ENCODE measurements at places on chromosomes 12 and 14. TPM values are rescaled to one million over a fixed set of nuclear protein-coding genes. Genes with fewer than 3 reads are reported as not detected.

- no peak for DNase-seq
These were observed 9.7 kb downstream of the TDG start for GRCh38 chr12:103975368-103975767.

DNA sequence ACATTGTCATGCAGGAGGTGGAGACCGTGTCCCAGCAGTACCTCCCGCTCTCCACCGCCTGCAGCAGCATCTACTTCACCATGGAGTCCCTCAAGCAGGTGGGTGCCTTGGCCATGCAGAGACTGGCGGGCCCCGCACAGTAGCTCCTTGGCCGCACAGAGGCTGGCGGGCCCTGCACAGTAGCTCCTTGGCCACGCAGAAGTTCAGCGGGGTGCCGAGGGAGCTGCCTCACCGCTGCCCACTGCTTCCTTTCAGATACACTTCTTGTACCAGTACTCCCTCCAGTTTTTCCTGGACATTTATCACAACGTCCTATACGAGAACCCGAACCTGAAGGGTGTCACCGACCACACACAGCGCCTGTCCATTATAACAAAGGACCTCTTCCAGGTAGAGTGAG is 47.7 kb downstream of the HSP90AA1 start:
- no peak for DNase-seq

The RNASE7 gene
- polyA plus RNA-seq = 0.42 TPM

- DNase-seq = no peak
These were observed 121.3 kb downstream of the PDE3A start for GRCh38 chr12:20489645-20490044.

DNA sequence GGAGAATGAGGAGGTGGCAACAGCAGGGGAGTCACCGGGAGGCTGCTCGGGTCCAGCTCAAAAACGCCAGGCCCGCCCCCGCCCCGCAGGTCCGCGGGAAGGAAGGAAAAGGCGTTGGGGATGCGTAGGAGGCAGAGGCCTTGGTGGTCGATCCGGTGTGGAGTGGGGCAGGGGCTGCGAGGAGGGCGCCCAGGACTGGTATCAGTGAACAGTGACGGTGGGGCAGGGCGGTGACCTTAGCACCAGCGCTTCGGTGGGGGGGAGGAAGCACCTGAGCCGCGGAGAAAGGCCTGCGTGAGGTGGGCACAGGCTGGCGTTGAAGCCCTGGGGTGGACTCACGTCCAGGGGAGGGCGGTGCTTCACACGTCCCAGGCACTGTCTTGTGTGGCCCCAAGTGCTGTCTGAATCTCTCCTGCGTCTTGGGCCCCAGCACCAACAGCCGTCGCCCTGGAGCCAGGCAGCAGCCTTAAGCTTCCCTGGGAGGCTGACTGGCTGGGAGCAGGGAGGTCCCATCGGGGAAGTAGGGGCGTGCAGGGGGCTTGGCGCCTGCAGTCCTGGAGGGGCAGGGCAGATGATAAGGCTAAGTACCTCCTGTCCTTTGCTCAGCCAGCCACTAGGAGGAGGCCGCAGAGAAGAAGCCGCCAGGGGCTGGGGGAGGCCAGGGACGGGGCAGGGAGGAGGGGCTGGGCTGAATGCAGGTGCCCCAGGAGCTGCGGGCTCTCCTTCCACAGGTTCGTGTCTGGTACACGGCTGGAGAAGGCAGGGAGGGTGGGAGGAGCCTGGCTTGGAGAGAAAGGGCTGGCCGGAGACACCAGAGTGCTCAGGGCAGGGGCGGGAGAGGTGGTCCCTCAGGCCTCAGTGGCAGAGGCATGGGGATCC is 26.5 kb downstream of the ZBTB42 start:
- DNase-seq = no peak

The DAO gene
- 0.92 TPM for polyA plus RNA-seq

DNA sequence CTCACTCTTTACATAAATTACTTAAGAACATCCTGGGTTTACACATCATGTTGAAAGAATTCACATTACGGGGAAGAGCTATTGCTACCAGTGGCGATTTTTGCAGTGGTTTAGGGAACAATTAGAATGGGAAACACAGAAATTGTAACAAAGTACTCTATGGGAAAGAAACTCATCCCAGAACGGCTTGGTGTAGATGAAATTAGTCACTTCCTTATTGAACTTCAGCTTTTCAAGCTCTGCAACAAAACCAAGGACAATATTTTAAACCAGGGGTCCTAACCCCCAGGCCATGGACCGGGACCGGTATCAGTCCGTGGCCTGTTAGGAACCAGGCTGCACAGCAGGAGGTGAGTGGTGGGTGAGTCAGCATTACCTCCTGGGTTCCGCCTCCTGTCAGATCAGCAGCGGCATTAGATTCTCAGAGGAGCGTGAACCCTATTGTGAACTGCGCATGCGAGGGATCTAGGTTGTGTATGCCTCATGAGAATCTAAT is 32.3 kb upstream of the FICD start:
- no peak for DNase-seq

The CATSPERB gene
- 1.1 TPM for polyA plus RNA-seq

The SLCO1B3 gene
- polyA plus RNA-seq = not detected

The CLECL1 gene
- polyA plus RNA-seq = 0.30 TPM
